ENCODE measurements at places on chromosomes 1 and 21. TPM values are rescaled to one million over a fixed set of nuclear protein-coding genes. Genes with fewer than 3 reads are reported as not detected.

DNA sequence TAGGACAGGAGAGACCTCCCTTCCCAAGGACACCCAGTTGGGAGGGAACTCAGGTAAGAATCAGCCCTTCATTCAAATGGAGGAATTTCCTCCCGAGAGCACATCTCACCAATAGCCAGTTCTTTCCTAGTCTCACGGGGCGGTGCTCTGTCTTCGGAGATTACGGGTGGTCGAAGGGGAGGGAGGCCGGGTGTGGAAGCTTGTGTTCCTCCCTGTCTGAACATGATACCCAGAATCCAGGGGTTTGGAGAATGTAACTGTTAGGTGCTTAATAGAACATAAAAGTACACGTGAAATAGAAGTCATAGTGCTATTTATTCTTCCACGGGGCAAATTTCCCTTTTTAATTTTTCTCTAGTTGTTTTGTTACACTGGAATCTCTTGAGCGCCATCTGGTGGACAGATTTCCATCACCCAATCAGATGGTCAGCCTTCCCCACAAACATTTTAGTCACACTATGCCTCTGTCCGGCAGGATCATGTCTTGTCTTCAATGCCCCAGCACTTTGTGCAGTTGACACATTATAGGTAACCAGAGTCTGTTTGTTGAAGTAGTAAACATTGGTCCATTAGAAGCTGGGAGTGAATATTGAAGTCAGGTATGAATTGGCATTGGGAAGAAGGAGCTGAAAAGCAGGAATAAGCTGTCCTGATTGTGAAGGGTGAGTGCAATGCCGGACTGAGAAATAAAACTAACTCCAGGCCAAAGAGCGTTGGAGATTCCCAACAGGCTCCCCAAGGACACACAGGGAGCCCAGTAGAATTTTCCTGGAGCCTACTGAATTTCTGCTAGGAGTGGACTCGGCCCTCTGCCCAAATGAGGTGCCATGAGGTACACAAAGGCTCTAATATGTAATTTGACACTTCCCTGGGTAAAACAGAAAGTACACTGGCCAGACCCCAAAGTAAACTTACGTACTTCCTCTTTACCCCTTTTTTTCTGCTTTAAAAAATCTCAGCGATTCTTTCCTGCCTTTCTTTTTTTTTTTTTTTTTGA is 27.6 kb upstream of the ZNF697 start:
- no peaks in the 10 kb centered on the region for H3K36me3 ChIP-seq
- no peak overlapping the region for H3K4me3 ChIP-seq
- no peaks in the 10 kb centered on the region for H3K27me3 ChIP-seq
- peak; percentile 78 for DNase-seq
- H3K27ac ChIP-seq: peak overlapping the region; percentile 55

The C1QC gene
- 24.1 TPM for total RNA-seq

GRCh38 chr1:110384581-110385321 is 6.1 kb downstream of the SLC16A4 start:
- no peak overlapping the region for H3K4me3 ChIP-seq
- no peaks in the 10 kb centered on the region for H3K4me1 ChIP-seq
- H3K36me3 ChIP-seq: no peaks in the 10 kb centered on the region
- H3K27me3 ChIP-seq: no peaks in the 10 kb centered on the region
- H3K27ac ChIP-seq: no peak overlapping the region

DNA sequence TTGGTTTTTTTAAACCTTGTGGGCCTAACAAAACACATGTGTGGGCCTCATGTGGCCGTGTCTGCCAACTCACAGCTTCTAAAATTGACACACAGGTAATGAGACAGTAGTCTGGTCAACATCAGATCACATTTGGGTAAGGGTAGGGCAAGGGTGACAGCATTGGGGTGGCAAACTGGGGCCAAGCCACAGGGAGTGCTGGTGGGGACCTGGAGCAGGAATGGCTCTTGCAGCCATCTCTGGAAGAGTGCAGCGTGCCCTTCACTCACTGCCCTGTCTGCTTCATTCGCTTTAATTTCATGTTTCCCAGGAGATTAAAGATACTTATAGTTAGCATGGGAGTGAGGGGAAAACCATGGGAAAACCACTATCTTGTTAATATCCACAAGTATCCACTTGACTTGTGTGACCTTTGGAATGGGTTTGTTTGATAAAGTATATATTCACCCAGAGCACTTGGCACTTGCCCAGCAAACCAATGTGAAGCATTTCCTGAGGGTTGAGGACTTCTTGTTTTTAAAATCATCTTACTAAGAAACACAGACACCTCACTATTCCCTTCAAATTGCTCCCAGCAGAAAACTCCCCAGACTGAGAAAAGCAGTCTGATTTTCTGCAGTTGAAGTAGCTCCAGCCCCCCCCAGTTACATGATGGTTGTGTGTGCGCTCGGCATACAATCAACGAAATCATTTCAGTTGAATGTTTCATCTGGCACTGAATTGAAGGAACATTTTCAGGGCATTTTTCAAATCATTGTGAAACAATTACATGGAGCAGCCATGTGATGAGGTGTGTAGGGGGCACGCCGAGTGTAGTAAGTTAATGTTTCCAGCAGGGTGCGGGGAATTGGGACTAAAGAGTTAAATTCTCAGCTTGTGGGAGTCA is 175.7 kb downstream of the VPS13D start:
- peaks cover 8% of the 10 kb centered on the region for H3K4me1 ChIP-seq
- no peak overlapping the region for H3K4me3 ChIP-seq
- peaks cover 17% of the 10 kb centered on the region for H3K36me3 ChIP-seq
- no peak overlapping the region for H3K27ac ChIP-seq
- peak; percentile 29 for DNase-seq

The ADGRL4 gene
- total RNA-seq: 10.3 TPM

DNA sequence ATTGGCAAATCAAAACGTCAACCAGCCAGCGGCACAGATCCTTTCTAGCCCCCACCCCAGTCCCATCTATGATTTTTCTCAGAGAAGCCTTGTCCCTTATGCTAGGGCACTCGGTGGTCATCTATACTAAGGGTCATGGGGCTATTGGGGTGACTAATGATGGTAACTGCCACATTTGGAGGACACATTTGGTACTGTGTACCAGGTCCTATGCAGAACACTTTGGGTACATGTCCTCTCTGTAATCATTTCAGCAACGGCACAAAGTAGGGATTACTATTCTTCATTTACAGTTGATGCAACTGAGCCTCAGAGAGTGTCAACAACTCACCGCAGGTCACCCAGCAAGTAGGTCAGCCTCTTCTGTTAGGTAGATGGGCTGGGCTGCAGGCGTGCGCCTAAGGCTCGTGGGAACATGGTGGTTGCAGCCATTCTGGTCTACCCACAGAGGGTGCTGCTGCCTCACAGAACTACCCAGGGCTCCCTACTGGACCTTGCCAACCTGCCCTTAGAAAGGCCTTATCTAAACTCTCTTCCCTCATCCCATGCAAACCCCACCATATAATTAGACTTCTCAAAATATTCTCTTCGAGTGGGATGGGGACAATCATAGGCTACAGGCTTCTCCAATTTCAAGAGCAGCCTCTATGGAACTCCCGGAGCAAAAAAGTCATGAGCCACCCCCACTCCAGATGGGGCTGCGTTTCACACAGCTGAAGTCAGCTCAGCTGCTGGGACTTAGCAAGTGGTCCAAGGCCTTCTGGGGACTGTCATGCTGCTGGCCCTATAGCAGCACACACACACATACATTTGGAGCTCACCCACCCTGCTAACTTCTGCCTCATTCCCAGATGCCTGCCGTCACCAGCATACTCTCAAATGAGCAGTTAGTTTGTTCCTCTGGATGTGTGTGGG is 5.8 kb upstream of the SDHB start:
- H3K27me3 ChIP-seq: no peaks in the 10 kb centered on the region
- no peaks in the 10 kb centered on the region for H3K4me1 ChIP-seq

The ZBED6 gene
- 12.0 TPM for total RNA-seq

DNA sequence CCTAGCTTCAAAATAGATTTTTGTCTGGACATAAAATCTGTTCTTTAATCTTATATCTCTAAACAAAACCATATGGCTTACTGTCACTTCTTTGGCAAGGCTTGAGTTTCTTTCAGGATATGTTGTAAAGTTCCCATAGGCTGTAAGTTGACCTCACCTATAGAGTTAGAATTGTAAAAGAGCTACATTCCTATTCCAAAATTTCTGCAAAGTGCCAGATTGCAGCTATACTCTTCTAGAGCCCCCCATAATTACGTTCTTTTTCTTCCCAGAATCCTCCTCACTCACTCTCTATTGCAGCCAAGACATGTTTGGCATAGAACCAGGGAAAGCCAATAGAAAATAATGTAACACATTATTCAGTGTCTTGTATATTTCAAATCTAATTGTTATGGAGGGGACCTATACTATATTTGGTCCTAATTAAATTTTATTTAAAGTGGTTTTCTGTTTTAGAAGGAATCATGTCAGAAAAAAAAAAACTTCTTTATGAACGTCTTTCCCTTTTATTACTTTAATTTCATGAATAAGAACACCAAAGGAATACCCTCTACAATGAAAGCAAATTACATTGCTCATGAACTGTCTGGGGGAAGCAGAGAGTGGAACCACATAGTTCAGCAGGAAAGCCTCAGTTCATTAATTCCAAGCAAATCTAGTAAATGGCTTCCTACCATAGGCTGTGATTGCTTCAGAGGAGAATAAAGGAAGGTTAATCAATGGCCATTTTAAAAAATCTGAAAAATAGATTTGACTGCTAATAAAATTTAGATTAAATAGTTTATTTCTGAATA is 22.3 kb downstream of the CTTNBP2NL start:
- peaks cover 7% of the 10 kb centered on the region for H3K4me1 ChIP-seq
- H3K27me3 ChIP-seq: no peaks in the 10 kb centered on the region
- H3K36me3 ChIP-seq: peaks cover 21% of the 10 kb centered on the region
- no peak overlapping the region for H3K4me3 ChIP-seq

- no peaks in the 10 kb centered on the region for H3K27me3 ChIP-seq
- H3K36me3 ChIP-seq: no peaks in the 10 kb centered on the region
- H3K4me1 ChIP-seq: no peaks in the 10 kb centered on the region
- no peak overlapping the region for H3K4me3 ChIP-seq
These were observed 64.4 kb upstream of the TLR5 start for GRCh38 chr1:223207293-223208066.

DNA sequence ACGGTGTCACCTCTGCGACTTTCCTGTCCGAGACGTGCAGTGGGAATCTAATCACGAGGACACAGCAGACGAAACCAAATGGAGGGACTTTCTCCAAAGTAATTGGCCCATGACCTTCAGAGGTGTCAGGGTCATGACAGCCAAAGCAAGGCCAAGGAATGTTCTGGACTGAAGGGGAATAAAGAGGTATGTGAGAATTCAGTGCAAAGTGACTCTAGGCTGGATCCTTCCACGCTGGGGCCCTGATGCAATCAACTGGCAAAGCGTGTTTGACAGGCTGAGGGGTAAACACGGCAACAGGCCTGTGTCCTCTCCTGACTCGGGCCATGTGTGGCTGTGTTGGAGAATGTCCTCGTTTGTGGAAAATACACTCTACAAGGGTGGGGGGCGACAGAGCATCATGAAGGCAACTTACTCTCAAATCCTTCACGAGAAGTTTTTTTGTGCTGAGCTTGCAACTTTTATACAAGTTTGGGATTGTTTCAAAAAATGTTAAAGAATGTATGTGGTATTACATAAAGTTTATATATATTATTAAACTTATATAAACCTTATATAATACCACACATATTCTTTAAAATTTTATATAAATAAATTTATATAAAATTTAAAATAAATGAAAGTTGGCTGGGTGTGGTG is 1.7 kb downstream of the CFAP74 start:
- no peak overlapping the region for H3K4me3 ChIP-seq
- H3K4me1 ChIP-seq: no peaks in the 10 kb centered on the region
- no peak for DNase-seq
- H3K36me3 ChIP-seq: no peaks in the 10 kb centered on the region
- peaks cover 21% of the 10 kb centered on the region for H3K27me3 ChIP-seq
- no peak overlapping the region for H3K27ac ChIP-seq

The CELA2A gene
- total RNA-seq: 45.4 TPM

DNA sequence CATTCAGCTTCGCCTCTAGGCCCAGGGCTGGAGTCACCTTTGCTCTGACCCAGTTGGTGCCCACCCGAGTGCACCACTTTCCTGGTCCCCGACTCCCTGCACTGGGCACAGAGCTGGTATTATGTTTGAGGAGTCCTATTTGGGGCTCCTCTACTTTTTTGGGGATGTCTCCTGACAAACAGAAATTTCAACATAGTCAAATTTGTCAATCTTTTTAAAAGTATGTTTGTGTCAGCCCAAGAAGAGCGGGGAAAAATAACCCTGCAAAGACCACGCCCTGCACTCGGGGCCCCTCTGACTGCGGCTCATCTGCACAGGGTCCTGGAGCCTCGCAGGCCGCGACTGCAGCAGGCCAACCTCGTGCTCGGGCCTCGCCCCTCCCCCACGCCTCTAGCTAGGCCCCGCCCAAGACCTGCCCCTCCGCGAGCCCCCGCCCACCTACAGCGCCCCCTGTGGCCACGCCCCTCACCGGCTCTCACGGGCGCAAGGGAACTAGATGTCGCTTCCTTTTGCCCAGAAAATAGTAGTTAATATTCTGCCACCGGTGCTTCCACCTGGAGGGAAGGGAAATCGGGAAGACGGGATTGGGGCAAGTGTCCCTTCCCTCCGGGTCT is 11.4 kb downstream of the FAM229A start:
- no peaks in the 10 kb centered on the region for H3K36me3 ChIP-seq
- peaks cover 76% of the 10 kb centered on the region for H3K4me1 ChIP-seq
- no peak overlapping the region for H3K27ac ChIP-seq

The LCE3D gene
- not detected for total RNA-seq

DNA sequence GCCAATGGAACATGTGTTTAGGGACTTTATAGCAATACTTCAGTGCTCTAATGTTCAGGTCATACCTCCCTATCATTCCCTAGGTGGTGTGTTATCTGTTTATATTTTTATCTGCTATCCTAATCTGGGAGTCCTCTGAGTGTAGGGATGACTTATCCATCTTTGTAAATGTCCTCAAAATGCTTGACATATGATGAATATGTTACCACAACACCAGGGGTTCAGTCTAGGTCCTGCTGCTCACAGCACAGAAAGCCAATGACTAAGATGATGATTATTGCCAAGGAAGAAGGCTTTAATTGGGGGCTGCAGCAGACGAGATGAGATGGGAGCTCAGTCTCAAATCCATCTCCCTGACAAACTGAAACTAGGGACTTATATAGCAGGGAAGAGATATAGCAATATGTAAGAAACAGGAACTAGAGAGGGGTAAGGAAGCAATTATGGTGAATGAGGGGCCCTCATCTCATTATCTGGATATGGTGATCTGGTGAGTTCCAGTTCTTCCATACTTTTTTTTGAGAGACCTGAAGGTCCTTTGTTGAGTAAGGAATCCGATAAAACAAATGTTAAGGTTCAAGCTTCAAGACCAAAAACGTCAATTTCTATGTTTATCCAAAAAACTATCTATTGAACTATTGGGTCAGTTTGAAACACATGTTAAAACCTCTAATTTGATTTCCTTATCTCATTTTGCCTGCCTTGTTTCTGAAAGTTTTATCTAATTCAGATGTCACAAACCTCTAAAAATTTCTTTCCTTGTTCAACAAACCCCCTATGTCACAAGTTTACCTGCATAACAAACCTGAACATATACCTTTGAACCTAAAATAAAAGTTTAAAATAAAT is 256.7 kb upstream of the CACYBP start:
- DNase-seq: no peak
- no peak overlapping the region for H3K27ac ChIP-seq
- H3K4me3 ChIP-seq: no peak overlapping the region

GRCh38 chr1:182299728-182300616 is 91.6 kb downstream of the GLUL start:
- H3K27ac ChIP-seq: no peak overlapping the region
- no peaks in the 10 kb centered on the region for H3K27me3 ChIP-seq
- H3K4me1 ChIP-seq: peaks cover 3% of the 10 kb centered on the region
- no peak overlapping the region for H3K4me3 ChIP-seq
- no peaks in the 10 kb centered on the region for H3K36me3 ChIP-seq
- DNase-seq: peak; percentile 54

- no peak within 1 kb of the TSS for H3K4me3 ChIP-seq
- no peaks in the 10 kb centered on the region for H3K4me1 ChIP-seq
- no peak within 1 kb of the TSS for H3K27ac ChIP-seq
- peaks cover 66% of the 10 kb centered on the region for H3K36me3 ChIP-seq
These were observed at the start of gene TMOD4 for GRCh38 chr1:151175863-151176262. TSS of gene TMOD4 (minus strand) at chr1:151175981. CDS start at chr1:151174875, 1,106 bp downstream.
